ENCODE measurements at places on chromosomes 2 and 18. TPM values are rescaled to one million over a fixed set of nuclear protein-coding genes. Genes with fewer than 3 reads are reported as not detected.
A peak's percentile ranks its signal among the peaks of the same experiment; 100 is the strongest.

- no peak for DNase-seq
These were observed 6.9 kb upstream of the LIMS2 start for GRCh38 chr2:127681976-127682857.

DNA sequence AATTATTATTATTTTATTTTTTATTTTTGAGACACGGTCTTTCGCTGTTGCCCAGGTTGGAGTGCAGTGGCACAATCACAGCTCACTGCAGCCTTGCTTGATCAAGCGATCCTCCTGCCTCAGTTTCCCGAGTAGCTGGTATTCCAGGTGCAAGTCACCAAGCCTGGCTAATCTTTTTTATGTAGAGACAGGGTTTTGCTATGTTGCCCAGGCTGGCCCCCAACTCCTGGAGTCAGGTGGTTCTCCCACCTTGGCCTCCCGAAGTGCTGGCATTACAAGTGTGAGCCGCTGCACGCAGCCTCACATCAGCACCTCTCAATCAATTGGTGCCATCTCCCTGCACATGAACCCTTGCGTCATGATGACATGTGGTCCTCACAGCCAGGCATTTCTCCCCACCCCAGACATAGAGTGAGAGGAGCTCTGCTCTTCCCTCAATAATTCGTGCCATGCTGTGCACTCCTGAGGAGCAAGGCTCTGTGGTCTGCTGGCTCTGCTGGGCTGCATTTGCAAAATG, 5.9 kb downstream of the INPP5D start:
- DNase-seq, result no peak

DNA sequence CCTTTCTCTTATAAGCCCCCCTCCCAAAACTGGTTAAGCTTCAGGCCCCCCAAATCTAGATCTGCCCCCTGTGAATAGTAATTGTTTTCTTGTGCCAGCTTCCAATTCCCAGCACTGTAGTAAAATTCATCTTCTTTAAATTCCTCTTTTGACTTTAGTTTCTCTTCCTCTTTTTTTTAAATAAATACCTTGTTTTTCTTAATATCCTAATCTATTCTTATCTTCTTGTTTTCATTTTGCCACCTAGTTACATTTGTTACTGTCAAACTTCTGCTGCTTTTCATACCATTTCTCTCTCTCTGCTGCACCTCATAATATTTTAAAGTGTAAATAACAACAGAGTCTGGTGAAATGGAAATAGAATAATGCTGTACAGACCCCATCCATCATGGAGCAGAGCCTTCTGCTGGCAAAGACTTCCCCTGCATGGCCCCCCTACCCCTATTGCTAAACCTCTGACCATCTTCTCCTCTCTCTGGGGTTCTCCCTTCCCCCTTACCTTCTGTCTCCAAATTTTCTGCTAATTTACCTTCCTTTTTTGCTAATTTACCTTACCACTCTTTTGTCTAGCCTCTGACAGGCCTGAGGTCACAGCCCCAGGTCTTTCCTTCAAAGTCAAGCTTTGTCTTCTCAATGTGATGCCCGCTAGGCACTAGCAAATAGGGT, 94.9 kb upstream of the PAPOLG start:
- no peak for DNase-seq

DNA sequence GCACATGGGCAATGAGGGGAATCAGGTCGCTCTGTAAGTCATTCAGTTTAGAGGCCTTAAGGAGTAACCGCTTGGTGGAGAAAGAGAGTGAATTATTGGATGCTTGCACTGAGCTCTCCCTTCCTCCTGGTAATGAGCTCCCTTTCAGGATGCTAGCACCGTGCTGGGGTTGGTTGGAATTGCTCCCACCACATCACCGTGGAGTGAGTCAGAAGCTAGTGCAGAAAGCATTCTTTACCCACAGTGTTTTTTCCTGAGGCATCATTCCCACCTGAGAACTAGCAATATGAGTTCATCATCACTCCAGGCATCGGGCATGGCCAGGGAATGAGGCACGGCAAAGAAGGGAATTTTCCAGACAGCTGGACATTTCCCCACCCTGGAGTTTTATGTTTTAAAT, 57.6 kb downstream of the ITGB6 start:
- DNase-seq, result no peak

- DNase-seq, result no peak
These were observed 13.3 kb upstream of the PRELID3A start for GRCh38 chr18:12394428-12394827.

DNA sequence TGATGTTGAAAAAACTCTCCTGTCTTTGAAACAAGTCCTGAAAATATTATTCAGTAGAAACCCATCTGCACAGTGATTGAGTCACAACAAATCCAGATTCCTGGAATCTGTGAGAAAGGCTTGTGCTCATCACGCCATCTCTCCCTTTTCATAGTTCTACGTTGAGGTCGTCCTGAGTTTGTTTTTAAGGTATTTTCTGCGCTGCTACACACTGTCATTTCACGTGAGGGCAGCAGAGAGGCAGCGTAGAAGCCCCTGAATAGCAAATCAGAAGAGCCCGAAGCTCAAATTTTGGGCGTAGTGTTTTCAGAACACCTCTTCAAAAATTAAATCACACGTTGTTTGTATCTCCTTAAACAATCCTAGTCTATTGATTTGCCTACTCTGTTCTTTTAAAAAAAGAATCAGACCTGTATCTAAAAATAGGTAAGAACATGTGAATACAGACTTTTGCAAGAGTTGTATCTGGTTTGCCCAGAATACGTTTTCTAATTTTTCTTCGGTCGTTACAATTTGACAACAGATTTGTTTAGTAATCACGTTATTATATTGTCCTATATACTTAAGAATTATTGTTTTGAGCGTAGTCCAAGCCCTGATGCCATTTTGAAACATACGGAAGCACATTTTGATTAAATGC, 61.6 kb upstream of the SLC38A11 start:
- DNase-seq, result peak; percentile 55

- DNase-seq, result no peak
These were observed 41.4 kb upstream of the EML4 start for GRCh38 chr2:42127425-42128424.

DNA sequence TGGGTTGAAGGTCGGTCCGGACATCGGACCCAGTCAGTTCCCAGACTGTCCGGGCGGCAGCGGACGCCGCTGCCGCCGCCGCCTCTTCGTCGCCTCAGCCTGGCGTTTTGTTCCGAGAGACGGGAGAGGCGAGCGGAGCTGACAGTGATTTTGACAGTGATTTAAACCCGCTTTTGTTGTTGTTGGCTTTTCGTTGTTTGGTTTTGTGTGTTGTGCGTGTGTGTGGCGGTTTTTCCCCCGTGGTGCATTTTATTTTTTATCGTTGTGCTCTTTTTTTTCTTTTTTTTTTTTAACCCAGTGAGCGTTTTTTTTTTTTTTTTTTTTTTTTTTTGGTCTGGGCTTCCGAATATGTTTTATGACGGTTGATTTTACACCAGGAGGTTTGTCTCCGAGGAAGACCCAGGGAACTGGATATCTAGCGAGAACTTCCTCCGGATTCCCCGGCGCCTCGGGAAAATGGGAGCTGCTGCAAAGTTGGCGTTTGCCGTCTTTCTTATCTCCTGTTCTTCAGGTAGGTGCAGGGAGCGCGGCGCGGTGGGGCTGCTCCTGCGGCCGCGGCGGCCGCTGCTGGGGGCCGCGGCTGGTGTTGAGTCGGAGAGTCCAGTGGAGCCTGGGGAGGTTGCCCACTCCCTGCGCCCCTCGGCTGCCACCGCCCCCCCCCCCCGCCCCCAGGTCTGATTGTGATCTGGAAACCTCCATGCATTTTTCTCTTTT, at the start of gene ACVR2A:
ACVR2A (plus strand) TSS at position 333 of the 714 bp plus-strand sequence; CDS start at position 457, 124 bp downstream.
- DNase-seq, result peak; percentile 43

GRCh38 chr2:232632904-232633412, 446 bp upstream of the EFHD1 start:
- DNase-seq, result no peak

DNA sequence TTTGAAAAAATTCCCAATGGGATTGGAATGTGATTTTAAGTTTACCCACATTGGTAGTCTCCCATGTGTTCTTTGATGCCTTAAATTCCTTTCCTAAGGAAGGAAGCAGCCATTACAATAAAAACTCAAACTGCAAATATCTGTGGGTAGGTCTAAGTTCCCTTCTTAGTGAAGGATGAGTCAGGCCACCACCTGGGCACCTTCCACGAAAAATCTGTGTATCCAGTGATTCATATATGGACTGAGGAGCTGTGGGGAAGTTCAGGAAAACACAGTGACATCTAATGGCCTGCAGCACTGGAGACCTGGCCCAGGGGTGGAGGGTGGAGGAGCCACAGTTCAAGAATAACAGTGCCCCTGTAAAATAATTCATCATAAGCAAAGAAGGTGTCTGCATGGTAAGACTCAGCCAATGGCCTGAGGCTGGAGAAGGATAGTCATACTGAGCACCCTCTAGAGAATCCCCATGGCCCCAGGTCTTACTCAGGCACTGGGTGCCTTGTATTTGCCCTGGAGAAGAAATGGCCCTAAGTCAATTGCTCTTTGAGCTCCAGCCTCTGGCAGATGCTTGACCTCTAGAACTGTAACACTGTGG, 248.6 kb downstream of the SP3 start:
- no peak for DNase-seq

- no peak for DNase-seq
These were observed 123.5 kb upstream of the ZBTB14 start for GRCh38 chr18:5419030-5419429.

- no peak for DNase-seq
These were observed 69.5 kb upstream of the ZSWIM2 start for GRCh38 chr2:186918495-186918894.

DNA sequence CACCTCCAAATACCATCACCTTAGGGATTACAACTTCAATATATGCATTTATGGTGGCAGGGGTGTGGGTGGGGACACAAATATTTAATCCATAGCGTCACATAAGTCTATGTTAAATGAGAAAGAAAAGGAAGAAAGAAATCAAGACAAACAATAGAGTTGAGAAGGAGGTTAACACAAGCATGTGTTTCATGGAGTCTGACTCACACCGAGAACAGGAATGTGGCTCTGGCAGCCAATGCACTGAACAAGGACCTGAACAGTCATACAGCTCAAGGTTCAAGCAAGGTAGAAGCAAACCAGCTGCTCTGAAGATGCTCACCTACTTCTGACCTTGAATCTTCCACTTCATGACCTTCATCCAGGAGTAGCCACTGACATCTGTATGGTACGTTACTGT, 36.2 kb upstream of the LPIN1 start:
- DNase-seq, result no peak

GRCh38 chr2:186862869-186863709, 14.1 kb upstream of the ZSWIM2 start:
- DNase-seq, result no peak

DNA sequence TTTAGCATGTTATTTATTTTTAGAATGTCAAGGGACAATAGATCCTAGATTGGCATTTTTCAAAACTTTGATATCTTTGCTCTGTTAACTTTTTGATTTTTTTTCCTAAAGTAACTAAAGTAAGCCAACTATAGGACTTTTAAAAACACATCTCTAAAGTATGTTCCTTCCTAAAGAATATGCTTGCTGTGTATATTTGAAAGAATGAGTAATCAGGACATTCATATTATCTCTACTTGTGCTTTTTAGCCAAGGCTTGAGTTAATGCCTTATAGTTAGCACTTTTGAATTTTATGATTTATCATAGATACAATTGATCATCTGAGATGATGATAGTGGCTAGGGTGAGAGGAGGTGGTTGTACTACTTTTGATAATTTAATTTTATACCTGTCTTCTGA, 93.6 kb downstream of the BABAM2 start:
- no peak for DNase-seq

DNA sequence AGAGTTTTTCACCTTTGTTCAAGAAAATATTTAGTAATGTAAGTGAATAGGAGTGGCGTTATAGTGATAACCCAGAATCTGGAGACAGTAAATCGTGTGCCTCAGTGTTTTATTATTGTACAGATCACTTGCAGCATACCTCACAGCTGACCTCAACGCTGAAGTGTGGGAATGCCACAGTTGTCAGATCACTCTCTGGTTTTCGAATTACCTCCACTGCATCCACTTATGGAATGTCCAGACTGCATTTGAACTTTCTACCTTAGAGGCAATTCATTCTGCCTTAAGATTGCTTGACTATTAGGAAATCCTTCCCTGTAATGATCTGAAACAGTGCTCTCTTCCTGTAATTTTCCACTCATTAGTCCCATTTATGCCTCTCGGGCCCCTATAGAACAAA, 164.5 kb upstream of the ALPP start:
- DNase-seq, result no peak

- DNase-seq, result no peak
These were observed 11.6 kb downstream of the ATP6V1C2 start for GRCh38 chr2:10732924-10733565.

- DNase-seq, result no peak
These were observed 154.8 kb upstream of the TFPI start for GRCh38 chr2:187709065-187709464.

DNA sequence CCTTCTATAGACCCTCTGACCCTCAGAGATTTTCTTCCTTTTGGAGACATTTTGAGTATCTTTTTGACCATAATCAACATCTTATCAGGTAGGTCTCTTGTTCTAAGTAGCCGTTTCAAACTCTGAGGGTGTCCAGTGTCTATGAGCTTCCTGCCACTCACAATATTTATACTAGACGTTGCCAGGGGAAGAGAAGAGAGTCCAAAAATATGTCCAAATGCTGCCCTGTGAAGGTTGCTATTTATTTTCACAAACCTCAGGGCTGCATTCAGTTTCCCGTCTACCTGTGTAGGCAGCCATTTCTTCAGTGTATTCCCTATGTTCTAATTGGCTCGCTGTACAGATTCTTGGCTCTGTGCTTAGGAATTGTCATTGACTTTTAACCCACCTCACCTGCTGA, 986 bp upstream of the DSG1 start:
- no peak for DNase-seq

The KCNE4 gene
- total RNA-seq, result not detected

The DRC1 gene
- 2.3 TPM for total RNA-seq

The ANKRD30B gene
- total RNA-seq, result not detected

The HOXD13 gene
- 0.17 TPM for total RNA-seq

The TUBA4B gene
- total RNA-seq, result not detected

The FBXO48 gene
- total RNA-seq, result 0.81 TPM

The UGT1A10 gene
- not detected for total RNA-seq

The PROKR1 gene
- total RNA-seq, result 0.83 TPM

The PROC gene
- total RNA-seq, result not detected
